ENCODE measurements at places on chromosomes 1 and 21.

DNA sequence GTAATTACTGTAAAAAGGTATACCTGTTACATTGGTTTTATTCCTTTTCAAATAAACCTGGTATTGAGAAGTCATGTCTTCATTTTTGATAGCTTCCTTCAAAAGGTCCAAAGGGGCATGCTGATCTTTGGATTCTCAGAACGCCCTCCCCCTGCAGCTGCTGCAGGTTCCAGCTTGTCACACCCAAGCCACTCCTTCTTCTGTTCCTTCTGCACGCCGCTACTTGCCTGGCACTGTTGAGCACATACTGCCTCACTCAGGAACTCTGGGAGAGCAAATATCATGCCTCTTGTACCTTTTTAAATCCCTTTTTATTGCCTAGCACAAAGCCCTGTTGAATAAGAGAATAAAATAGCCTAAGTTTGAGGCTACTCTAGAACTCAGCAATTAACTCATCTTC, 136.9 kb downstream of the BARHL2 start:
- no peak overlapping the region for H3K4me3 ChIP-seq
- no peak overlapping the region for H3K27ac ChIP-seq
- no peaks in the 10 kb centered on the region for H3K4me1 ChIP-seq
- H3K36me3 ChIP-seq, result no peaks in the 10 kb centered on the region
- DNase-seq, result no peak

GRCh38 chr21:28144089-28144488, 848.6 kb downstream of the LTN1 start:
- no peak for DNase-seq
- no peaks in the 10 kb centered on the region for H3K27me3 ChIP-seq
- no peak overlapping the region for H3K27ac ChIP-seq
- H3K4me1 ChIP-seq, result no peaks in the 10 kb centered on the region
- no peaks in the 10 kb centered on the region for H3K36me3 ChIP-seq
- no peak overlapping the region for H3K4me3 ChIP-seq

- peak overlapping the region; percentile 36 for H3K27ac ChIP-seq
- H3K4me1 ChIP-seq, result peaks cover 16% of the 10 kb centered on the region
- H3K4me3 ChIP-seq, result no peak overlapping the region
- DNase-seq, result peak; percentile 98
- no peaks in the 10 kb centered on the region for H3K27me3 ChIP-seq
Observed at GRCh38 chr1:24266398-24266941, 52.7 kb upstream of the GRHL3 start.

DNA sequence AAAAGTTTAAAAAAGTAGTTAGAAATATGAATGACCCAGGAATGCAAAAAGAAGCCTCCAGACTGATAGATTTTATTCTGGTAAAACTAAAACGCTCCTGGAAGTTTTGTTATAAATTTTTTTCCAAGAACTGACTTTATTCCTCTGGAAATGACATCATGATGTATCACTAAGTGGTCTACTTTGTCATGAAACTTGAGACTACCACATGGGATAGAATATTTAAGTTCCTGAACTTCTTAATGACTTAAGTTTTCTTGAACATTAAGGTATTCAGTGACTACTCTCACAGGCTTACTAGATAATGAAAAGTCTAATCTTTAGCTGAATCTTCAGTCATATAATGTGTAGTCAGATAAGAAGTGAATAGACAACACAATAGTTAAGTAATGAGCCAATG, 842.2 kb downstream of the USP25 start:
- no peaks in the 10 kb centered on the region for H3K27me3 ChIP-seq
- no peaks in the 10 kb centered on the region for H3K36me3 ChIP-seq
- no peak overlapping the region for H3K27ac ChIP-seq
- no peak for DNase-seq
- no peak overlapping the region for H3K4me3 ChIP-seq

DNA sequence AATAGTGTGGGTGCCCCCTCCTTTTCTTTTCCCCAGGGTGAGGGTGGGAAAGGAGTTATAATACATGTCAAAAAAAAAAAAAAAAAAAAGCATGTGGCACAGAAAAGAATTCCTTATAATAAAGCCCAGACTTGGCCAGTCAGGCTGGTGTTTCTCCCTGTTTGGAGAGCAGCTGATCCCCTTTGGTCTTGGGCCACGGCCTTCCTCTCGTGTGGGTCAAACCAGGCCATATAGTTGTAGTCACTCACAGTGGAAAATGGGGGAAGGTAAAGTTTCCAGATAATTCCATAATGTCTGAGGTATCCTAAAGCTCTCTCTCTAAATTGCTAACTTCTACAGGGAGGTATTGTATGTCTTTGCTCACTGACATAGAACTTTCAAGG, 22.0 kb downstream of the CLIC6 start:
- H3K36me3 ChIP-seq, result no peaks in the 10 kb centered on the region
- H3K27me3 ChIP-seq, result no peaks in the 10 kb centered on the region
- DNase-seq, result no peak
- H3K27ac ChIP-seq, result no peak overlapping the region
- no peak overlapping the region for H3K4me3 ChIP-seq
- peaks cover 6% of the 10 kb centered on the region for H3K4me1 ChIP-seq

- DNase-seq, result no peak
- H3K27ac ChIP-seq, result no peak overlapping the region
- no peaks in the 10 kb centered on the region for H3K36me3 ChIP-seq
- H3K27me3 ChIP-seq, result no peaks in the 10 kb centered on the region
- H3K4me3 ChIP-seq, result no peak overlapping the region
Observed at GRCh38 chr1:166588741-166589140, 250.5 kb upstream of the POGK start.

GRCh38 chr1:179217943-179218507, 11.5 kb downstream of the ABL2 start:
- H3K4me1 ChIP-seq, result no peaks in the 10 kb centered on the region
- peaks cover 7% of the 10 kb centered on the region for H3K36me3 ChIP-seq
- H3K27ac ChIP-seq, result no peak overlapping the region
- H3K27me3 ChIP-seq, result no peaks in the 10 kb centered on the region
- no peak overlapping the region for H3K4me3 ChIP-seq

- no peaks in the 10 kb centered on the region for H3K27me3 ChIP-seq
- no peak overlapping the region for H3K27ac ChIP-seq
- no peak overlapping the region for H3K4me3 ChIP-seq
- DNase-seq, result no peak
- no peaks in the 10 kb centered on the region for H3K36me3 ChIP-seq
Observed at GRCh38 chr1:172269084-172269483, 151.4 kb upstream of the C1orf105 start.

DNA sequence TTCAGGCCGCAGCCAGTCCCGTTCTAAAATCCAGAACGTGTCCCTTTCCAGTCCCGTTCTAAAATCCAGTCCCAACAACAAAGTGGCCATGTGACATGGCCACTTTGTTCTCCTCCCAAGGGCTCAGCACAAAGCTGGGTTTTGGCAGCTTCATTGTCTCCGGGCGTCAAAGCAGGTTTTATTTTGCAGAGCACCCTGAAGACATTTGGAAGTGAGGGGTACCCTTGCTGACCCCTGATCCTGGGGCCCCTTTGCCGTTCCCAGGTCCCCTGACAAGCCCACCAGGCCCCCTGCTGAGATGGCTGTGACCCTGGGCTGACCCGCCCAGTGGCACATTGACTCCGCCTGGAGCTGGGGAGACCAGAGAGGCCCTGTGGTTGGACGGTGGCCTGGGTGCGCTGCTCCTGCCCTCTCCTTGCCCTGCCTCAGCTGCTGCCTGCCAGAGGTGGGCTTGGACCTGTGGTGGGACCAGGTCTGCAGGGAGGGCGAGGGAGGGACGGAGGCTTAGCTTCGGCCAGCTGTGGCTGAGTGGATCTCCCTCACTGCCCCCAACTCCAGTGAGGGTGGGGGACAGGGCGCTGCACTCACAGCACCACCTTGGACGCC, 4.3 kb downstream of the PFKL start:
- H3K36me3 ChIP-seq, result peaks cover 14% of the 10 kb centered on the region
- no peaks in the 10 kb centered on the region for H3K27me3 ChIP-seq
- H3K4me1 ChIP-seq, result peaks cover 7% of the 10 kb centered on the region
- H3K27ac ChIP-seq, result no peak overlapping the region
- DNase-seq, result no peak

DNA sequence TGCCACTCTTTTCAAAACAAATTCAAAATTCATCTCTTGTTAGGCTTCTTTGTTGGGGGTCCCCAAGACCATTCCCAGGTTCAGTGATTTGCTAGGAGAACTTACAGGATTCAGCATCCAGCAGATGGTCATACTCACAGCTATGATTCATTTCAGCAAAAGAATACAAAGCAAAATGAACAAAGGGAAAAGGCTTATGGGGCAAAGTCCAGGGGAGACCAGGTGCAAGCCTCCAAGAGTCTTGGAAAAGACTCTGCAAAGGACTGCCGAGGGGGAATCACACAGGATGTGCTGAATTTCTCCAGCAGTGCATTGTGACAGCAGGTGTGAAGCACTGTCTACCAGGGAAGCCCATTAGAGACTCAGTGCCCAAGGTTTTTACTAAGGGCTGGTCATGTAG, 7.3 kb downstream of the TRAF5 start:
- no peaks in the 10 kb centered on the region for H3K27me3 ChIP-seq
- peaks cover 17% of the 10 kb centered on the region for H3K4me1 ChIP-seq
- H3K27ac ChIP-seq, result no peak overlapping the region
- DNase-seq, result no peak

DNA sequence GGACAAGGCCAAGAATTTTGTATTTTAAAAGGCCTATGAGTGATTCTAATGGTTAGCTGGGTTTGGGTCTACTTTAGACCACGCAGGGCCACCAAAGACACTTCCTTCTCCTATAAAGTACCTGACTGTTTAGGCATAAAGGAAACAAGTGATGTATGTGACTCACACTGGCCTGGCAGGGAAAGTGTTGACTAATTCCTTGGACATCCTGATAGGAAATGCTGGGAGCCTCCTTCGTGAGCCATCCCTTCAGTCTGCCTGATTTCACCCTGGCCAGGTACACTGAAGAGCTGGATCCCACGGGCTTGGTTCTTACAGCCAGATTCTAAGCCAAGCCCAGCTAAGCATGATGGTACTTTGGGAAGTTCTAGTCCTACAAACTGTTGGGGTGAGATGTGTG, 100.5 kb upstream of the HMGB4 start:
- no peak for DNase-seq
- no peaks in the 10 kb centered on the region for H3K36me3 ChIP-seq
- H3K27me3 ChIP-seq, result no peaks in the 10 kb centered on the region
- H3K4me1 ChIP-seq, result no peaks in the 10 kb centered on the region

- peaks cover 27% of the 10 kb centered on the region for H3K36me3 ChIP-seq
- no peak overlapping the region for H3K27ac ChIP-seq
- H3K4me1 ChIP-seq, result peaks cover 31% of the 10 kb centered on the region
- DNase-seq, result peak; percentile 24
Observed at GRCh38 chr1:32893198-32894018, 7.1 kb downstream of the HPCA start.

- peaks cover 17% of the 10 kb centered on the region for H3K36me3 ChIP-seq
- H3K27me3 ChIP-seq, result no peaks in the 10 kb centered on the region
- DNase-seq, result no peak
- H3K27ac ChIP-seq, result no peak overlapping the region
Observed at GRCh38 chr21:29053011-29053553, 20.4 kb downstream of the CCT8 start.

DNA sequence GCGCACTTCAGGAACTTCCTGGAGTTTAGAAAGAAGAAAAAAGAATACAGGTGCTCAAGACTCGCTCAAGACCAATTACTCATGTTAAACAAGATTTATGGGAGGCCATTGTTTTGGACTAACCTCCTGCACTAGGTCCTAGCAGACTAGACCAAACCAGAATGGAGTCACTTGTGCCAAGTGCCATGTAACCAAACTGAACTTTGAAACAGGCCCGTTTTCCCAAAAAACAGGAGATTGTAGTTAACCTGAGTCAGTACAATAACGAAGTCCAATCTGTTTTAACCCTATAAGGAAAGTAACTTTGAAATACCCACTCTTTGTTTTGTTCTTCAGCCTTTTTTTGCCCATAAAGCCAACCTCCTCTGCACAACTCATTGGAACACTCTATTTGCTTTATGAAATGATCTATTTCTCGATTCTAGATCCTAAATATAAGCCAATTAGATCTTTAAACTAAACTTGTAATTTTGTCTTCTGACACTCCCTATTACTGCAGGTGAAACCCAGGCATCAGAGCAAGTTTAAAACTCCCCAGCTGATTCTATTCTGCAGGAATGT, 695 bp upstream of the NTPCR start:
- no peak overlapping the region for H3K4me3 ChIP-seq
- peaks cover 6% of the 10 kb centered on the region for H3K4me1 ChIP-seq

DNA sequence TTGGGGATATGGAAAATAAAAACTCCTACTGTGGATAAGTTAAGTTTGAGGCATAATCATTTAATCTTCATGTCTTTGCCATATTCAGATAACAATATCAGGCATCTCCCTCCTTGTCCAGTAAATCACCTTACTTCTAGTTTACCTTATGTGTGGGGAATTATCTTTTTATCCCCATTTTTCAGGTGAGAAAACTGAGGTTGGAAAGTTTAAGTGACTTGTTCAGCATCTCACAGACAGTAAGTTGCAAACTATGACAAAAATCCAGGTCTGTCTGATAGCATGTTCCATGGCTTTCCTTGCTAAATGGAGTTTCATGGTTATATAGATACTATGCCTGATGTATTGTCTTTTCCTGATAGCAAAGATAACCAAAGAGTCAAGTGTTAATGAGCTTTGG, 79.7 kb downstream of the TMEM200B start:
- DNase-seq, result no peak
